Cortex of kidney (tissue), 1 donor: ENCODE measurements at places on chromosomes 16 and 17.

DNA sequence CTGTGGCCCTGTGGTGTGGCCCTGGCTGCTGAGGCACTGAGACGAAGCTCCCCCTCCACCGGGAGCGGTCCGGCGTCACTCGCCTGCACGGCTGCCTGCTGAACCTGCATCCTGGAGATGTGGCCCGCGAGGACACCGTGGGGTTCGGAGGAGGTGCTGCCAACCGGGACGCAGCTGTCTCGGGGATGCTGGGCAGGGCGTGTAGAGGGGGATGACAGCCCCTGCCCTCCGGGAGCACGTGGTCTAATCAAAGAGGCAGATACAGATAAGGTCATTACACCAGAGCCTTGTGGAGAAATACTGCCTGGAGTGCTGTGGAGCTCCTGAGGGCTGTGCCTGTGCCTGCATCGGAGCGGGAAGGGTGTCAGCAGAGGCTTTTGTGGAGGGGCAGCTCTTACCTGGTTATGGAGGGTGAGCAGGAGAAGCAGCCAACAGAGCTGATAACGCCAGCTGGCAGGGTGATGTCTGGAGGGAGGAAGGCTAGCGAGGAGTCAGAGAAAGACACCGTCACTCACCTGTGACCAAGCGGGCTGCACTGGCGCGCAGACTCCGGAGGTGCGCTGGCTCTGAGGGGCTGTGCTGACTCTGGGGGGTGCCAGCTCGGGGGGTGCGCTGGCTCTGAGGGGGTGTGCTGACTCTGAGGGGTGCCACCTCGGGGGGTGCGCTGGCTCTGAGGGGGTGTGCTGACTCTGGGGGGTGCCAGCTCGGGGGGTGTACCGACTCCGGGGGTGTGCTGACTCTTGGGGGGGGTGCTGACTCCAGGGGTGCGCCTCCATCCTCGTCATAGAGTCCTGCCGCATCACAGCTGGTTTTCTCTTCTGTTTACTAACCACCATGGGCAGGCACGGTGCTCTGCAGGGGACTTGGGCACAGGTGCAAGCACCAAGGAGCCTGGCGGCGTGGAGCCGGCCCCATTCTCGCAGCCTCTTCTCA lies 104.7 kb upstream of the CHMP6 start:
- no peak for DNase-seq

DNA sequence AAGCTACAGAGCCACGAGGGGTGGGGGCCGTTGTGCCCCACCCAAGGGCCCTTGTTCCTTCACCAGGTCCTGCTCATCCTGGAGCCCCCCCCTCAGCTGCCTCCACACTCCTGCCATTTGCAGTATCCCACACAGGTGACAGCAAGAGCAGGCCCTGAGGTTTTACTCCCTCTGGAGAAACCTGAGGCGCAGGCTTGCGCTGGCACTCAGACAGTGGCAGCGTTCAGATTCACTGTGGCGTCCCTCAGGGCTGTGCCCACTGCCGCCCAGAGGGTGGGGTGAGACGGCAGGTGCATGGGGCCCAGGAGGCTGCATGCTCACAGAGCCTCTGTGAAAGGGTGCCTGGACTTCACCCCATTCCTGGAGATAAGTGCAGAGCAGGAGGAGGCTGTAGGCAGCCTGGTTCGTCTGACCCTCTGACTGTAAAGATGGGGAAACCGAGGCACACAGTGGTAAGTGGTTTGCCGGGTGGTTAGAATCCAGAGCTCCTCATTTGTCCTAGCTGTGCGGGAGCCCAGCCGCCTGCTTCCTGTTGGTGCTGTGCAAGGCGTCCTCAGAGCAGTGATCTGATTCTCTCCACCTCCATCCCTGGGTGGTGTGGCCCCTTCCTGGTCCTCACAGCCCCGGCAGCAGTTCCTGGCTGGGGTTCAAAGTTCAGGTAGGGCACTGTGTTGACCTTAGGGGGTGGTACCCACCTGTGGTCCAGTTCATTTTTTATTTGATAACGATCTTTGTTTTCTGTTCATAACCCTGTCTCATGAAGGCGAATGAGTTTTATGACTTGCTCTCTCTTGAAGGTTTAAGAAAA lies 1.6 kb downstream of the SPIRE2 start:
- DNase-seq: no peak

DNA sequence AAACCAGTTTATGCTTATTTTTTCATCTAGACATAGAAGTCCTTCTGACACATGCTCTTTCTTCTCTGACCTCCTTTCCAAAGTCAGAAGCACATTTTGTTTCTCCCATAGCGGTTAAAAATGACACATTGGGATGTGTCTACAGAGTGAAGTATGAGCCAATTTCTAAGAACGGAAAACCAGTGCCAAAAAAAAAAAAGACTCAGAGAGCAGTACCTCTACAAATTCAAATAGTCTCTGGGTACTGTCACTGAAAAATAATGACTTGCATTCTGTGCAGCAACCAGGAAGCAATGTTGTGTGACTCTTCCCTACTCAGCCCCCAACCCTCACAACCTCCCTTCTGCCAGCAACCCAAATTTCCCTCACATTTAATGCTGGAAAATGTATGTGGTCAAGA lies 145.5 kb upstream of the PMFBP1 start:
- no peak for DNase-seq

DNA sequence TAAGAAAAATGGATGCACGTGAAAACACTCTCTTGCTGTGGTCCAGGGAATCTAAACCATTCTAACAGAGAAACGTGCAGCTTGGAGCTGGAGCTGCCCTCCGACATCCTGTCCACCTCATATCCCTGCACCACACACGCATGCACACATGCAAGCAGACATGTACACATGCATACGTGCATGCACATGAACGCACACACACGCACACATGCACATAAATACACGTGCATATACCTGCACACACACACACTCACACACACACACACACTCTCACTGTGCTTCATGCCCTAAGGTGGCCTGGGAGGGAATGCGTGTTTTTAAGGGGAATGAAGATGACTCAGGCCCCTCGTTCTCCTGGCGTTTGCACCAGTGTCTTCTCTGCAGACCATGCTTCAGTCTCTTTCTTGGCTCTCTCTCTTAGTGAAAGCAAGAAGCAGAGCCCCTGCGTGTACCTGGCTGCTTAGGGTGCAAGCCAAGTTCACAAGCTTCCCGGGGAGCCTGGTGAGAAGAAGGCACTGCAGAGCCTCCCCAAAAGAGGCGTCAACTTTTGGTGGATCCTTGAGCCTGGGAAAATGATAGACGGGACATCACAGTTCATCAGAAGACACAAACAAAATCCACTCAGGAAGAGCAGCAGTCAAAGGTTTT lies 72.8 kb downstream of the GOSR1 start:
- DNase-seq: no peak

- no peak for DNase-seq
Observed at GRCh38 chr16:2155977-2156848, 631 bp downstream of the TRAF7 start.

GRCh38 chr16:53556521-53556920 lies 53.5 kb upstream of the AKTIP start:
- DNase-seq: no peak

DNA sequence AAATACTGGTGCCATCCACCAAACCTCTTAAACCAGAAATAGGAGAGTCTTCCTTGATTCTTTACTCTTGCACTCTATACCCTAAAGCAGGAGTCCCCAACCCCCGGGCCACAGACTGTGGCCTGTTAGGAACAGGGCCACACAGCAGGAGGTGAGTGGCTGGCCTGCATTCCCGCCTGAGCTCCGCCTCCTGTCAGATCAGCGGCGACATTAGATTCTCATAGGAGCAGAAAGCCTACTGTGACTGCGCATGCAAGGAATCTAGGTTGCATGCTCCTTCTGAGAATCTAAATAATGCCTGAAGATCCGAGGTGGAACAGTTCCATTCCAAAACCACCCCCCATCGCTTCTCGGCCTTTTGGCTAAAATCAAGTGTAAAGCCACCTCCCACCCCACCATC lies 30.3 kb upstream of the SRCIN1 start:
- no peak for DNase-seq

GRCh38 chr16:82037666-82038065 lies 2.6 kb downstream of the HSD17B2 start:
- no peak for DNase-seq

- DNase-seq: no peak
Observed at GRCh38 chr17:21418446-21419298, 42.5 kb downstream of the KCNJ12 start.

- DNase-seq: no peak
Observed at GRCh38 chr16:28617874-28618273, 8.0 kb upstream of the SULT1A1 start.

DNA sequence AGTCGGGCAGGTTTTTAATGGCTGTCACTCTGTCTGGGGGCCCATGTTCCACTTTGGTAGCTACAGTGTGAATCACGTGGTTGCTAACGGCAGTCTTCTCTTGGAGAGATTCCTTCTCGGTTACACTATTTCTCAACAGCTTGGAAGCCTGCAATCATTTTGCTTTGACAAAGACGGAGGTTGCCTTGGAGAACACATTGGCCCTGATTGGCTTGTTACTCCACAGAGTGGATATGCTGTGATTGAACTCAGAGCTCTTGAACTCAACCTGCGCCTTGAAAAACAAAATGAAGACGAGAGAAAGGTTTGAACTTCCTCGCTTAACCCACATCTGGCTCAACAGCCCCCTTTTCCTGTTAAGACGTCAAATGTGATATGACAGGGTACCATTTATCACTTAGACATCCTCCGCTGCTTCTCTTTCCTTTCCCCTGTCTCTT lies 218.9 kb downstream of the MAF start:
- DNase-seq: no peak

GRCh38 chr17:48909783-48910182 lies 1.6 kb downstream of the UBE2Z start:
- DNase-seq: no peak

DNA sequence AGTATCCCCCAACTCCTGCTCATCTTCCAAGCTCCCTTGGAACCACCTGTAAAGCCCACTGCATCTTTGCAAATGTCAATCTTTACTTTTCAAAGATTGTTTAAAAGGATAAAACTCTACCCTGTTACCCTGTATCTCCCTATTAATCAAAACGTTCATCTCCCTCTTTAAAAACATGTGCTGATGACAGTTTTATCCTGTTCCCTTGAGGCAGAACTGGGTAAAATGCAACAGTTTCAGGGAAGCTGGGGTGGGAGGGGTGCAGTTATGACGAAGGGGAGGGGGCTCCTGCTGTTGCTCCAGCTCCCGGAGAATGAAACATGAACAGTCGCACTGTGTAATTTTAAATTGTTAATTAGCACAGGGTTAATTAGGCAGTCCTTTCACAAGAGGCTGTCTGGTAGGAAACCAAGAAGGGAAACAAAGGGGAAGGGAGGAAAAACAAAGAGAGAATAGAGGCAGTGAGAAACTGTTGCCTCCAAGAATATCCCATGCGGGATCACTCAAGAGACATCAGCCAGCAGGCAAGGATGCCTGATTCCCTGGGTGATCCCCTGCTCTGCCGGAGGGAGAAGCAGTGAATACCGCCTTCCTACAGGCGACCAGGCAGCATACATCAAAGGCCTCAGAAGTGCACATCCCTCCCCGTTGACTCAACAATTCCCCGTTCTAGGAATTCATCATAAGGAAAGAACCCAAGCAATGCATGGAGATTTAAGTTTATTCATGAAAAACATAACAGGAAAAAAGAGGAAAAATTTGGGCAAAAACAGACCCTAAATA lies 84.2 kb downstream of the ZFHX3 start:
- DNase-seq: no peak

DNA sequence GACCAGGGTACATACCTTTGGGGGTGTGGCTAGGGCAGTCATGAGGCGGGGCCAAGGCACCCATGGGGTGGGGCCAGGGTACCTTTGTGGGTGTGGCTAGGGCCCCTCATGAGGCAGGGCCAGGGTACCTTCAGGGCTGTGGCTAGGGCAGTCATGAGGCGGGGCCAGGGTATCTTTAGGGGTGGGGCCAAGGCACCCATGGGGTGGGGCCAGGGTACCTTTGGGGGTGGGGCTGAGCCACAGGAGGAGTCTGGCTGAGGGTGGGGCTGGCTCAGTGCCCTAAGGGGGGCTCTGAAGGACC lies 3.5 kb downstream of the GNG13 start:
- no peak for DNase-seq

- DNase-seq: no peak
Observed at GRCh38 chr16:11689031-11689840, 21.0 kb downstream of the SNN start.

DNA sequence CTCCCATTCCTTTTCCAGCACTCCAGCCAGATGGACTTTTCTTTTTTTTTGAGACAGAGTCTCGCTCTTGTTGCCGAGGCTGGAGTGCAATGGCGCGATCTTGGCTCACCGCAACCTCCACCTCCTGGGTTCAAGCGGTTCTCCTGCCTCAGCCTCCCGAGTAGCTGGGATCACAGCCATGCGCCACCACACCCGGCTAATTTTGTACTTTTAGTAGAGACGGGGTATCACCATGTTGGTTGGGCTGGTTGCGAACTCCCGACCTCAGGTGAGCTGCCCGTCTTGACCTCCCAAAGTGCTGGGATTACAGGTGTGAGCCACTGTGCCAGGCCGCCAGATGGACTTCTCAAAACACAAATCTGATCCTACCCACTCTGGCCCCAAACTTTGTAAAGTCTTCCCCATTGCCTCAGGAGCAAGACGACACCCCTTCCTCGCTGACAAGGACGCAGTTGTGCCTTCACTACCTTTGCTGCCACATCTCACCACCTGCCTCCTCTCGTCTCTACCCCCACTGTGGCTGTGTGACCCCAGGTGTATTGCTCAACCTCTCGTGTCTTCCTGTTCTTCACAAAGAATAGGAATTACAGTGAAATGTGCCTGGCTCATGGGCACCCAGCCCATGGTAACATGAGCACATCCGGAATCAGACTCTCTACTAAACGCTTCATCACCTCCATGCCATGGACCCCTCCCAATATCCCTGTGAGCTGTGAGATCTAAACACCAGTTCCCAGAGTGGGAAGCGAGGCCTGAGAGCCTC lies 3.7 kb upstream of the BANP start:
- no peak for DNase-seq
